ENCODE measurements at places on chromosomes 7 and 10.

DNA sequence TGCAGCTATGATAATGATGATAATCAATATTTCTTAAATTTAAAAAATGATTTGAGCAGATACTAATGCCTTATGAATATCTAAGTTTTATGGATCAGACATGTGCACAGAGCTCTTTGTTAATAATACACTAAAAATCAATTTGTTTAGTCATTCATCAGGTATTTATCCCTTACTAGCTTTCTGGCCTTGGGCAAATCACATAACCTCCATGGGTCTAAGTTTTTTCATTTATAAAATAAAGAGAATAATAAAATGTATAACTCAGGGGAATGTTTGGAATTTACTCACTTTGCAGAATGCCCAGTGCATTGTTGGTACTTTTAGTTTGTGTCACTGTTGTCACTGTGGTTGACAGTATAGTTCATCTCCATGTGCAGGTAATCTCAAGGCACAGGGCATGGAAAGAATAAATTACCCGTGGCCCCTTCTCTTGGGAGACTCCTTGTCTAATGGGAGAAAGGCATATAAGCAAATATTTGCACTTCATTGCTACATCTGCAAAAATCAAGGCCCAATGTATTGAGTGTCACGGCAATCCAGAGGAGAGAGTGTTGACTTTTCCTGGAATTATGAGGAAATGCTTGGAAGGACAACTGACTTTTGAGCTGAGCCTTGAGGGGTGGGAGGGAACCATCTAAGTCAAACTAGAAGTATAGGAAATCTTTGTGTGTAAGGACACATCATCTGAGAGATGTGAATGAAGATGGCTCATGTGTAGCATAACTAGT is 64.7 kb upstream of the CTTNBP2 start:
- no peak for DNase-seq

GRCh38 chr7:68700414-68700813 is 897.9 kb upstream of the AUTS2 start:
- DNase-seq, result no peak

- no peak for DNase-seq
These were observed 36.6 kb upstream of the CALD1 start for GRCh38 chr7:134742688-134743350.

GRCh38 chr10:61399406-61399805 is 53.8 kb downstream of the TMEM26 start:
- no peak for DNase-seq

DNA sequence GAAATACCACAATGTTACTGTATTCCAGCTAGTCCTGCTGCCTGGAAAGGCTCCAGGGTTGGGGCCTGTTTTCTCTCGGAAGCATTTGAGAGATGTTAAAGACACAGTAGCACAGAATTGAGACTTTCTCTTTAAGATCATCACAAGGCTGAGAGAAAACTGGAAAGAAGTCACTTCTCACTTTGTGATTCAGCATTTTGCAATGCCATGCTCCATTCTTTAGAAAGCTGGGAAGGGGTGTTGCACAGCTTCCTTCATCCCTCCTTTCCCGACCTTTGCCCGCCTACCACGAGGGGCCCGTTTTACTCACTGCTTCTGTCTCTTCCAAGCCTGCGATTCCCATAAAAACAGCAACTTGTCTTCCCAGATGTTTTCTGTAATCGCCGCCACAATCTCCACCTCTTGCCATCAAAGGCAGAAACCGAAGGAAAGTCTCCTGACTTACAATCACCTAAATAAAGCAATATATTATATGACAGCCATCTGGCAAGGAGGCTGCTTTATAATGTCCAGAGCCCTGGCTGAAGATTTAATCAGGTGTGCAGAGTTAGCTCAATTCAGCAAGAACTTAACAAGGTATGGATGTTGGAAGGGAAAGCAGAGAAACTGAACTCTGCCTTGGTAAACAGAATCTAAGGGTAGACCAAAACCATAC is 18.9 kb downstream of the NOD1 start:
- no peak for DNase-seq

GRCh38 chr10:20890491-20891337 is 6.4 kb downstream of the NEBL start:
- DNase-seq, result no peak
